ENCODE measurements at places on chromosomes 7 and 10.

DNA sequence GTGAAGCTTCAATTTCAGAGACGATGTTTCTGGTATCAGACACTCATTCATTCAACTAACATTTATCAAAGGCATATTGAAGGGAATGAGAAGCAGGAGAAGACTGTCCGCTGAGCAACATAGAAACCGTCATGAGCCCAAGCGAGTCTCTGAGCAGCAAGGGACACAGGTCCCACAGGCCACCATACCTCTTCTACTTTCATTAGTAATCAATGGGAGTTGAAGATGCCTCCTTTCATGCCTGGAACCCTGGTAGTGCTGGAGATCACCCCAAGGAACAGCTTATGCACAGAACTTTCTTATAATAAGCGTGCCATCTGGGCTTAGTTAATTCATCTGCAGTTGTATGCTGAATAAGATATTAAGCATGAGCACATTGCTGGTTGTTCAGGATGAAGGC, 1.2 kb downstream of the PAX4 start:
- DNase-seq, result no peak

DNA sequence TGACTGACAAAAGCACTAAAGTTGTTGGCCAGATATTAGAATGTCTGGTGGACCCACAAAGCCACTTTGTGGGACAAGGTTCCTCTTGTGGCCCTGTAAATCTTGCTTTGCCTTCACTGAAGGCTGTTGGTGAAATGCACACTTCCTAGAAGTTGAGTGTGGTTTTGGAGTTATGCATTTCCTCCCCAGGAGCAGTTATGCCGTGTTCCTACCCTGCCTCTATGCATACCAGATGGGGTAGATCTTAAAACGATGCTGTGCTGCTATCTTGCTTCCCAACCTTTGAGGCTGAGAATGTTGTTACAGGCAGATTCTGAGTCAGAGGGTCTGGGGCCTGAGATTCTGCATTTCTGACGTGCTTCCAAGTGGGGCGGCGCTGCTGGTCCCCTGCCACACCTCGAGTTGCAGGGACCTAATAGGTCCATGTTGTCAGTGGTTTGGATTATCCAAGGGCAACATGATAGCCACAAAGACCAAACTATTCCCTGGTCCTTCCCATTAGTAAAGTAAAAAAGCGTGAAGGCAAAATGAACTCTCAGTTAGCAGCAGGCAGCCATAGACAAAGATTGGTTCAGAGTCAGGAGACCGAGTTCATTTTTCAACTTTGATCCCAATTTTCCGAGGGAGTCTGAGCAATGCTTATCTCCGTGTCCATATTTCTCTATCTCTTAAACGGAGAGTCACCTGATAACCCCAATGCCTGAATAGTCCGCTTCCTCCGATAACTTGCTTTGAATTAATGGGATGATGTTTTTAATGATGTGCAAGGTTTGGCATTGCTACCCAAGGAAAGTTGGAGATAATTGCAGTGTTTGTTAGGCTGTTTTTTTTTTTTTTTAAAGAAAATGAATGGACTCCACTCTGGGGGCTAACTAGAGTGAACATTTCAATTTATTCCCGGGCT, 55.8 kb downstream of the CDHR3 start:
- no peak for DNase-seq

- DNase-seq, result peak; percentile 95
Observed at GRCh38 chr10:34528320-34528719, 286.8 kb downstream of the PARD3 start.

DNA sequence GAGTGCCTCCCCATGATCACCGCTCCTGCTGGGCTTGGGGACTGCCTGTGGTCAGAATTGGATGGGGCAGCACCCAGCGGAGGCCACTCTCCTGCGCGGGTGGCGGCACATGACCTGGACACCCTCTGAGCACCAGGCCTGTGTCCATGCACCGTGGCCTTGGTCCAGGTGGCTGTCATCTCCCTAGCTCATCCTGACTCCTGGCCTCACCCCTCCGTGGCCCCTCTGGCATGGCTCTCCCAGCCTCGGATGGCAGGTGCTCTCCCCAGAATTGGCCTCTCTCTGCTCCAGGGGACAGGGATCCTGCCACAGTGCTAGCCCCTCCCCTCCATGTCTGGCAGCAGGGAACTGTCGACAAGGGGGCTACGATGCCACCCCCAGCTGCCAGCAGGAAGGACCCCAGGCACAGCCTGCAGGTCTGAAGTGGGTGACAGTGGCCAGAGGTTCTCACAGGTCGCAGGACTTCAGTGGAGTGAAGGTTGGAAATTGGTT, 37.2 kb upstream of the BTBD16 start:
- DNase-seq, result no peak

GRCh38 chr7:7707246-7707645, 11.2 kb downstream of the RPA3 start:
- no peak for DNase-seq

DNA sequence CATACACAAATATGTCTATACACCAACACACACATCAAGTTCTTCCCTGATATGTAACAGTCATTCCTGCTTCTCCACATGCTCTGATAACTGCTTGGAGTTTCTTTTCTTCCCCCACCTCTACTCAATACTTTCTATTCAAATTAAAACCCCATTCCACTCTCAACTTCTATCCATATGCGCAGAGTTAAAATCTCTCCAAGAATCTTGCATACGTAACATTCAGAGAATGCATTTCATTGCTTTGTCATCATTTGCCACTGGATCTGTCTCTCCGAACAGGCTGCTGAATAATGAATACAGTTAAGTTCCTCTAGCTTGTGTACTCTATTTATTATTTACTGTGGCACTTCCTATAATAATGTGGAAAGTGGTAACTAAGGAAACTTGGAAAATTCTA, 68.8 kb downstream of the DGKB start:
- DNase-seq, result no peak

- no peak for DNase-seq
Observed at GRCh38 chr10:13400196-13400965, 52.3 kb upstream of the SEPHS1 start.

DNA sequence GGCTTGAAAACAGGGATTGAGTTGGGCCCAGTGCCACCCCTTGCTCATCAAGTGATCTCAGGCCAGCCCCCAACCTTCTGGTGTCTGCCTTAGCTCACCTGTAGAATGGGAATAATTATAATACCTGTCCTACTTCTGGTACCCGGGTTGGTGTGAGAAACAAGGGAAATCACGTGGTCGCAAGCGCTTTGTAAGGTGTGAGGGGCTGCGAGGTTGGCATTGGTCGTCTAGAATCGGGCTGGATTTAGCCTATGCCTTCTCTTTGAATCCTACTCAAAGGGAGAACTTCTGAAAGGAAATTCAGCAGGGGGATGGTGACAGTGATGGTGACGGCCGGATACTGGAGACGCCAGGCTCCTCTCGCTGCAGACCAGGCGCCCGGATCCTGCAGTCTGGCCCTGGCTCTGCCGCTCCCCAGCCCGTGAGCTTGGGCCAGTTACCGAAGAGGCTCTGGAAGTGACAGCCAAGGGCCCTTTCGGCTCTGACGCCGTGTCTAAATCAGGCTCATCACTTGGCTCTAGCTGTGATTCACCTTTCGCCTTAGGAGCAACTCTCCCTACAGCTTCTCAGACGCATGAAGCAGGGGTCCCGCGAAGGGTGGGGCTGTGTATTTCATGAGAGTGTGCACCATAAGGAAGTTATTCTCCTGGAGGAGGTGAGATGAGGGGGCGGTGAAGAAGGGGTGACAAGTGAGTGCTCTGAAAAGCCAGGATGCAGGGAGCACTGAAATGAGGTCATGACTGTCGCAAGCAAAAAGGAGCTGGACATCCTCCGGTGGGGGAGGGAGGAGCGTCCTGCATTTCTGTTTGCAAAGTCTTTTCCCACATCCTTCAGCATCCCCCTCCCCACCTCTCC, 4.0 kb upstream of the CREB5 start:
- DNase-seq, result no peak

DNA sequence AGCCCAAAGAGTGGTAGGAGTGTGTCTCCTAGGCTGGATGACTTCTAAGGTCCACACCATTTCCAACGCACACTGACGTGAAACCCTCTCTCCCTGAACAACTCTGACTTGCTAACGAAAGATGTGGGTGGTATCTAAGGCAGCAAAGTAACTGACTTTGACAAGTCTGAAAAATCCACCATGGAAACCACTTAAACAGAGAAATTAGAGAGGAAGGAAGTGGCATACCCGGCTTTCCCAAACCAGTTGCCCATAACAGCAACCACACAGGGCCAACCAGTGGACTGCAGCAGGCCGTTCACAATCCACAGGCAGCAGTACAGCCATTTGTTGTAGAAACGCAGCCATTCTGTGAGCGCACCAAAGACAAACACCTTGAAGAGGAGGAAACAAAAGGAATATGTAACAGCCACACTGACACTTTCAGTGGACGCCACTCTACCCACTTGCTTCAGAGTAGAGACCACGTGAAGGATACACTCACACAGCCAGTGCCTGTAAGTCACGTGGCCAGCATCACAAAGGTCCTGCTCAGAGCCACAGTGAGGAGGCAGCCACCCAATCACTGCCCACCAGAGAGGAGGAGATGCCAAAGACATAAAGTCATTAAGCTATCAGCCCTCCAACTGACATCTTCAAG, 39.8 kb downstream of the SLC37A3 start:
- no peak for DNase-seq

DNA sequence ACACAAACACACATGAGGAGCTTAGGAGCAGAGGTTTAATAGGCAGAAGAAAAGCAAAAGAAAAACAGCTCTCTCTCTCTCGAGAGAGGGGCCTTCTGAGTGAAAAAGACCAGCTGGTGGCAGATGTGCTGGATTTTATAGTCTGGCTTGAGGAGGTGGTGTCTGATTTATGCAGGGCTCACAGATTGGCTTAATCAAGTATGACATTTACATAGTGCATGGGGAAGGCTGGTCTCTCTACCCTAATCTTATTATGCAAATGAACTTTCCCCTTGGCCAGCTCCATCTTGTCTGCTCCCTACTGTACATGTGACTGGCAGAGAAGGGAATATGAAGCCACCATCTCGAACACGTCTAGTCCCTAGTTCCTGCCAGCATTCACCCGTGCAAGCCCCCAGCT, 219.5 kb upstream of the ZNF804B start:
- DNase-seq, result no peak

DNA sequence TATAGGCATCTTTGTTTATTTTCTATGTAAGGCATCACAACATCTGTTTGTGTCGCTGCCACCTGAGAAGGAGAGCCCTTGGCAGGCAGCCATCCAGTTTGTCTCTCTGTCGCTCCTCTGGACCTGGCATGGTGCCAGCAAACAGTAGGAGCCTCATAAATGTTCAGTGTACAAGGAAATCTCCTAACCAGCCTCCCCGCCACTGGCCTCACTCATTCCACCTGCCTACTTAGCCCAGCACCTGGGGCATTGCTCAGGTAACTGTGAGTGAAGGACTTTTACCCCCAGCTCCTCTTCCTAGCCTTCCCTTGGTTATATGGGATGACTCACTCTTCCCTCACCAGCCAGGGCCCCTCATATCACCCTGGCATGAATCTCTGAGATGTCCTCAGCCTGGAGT, 61.7 kb upstream of the NPTX2 start:
- no peak for DNase-seq

DNA sequence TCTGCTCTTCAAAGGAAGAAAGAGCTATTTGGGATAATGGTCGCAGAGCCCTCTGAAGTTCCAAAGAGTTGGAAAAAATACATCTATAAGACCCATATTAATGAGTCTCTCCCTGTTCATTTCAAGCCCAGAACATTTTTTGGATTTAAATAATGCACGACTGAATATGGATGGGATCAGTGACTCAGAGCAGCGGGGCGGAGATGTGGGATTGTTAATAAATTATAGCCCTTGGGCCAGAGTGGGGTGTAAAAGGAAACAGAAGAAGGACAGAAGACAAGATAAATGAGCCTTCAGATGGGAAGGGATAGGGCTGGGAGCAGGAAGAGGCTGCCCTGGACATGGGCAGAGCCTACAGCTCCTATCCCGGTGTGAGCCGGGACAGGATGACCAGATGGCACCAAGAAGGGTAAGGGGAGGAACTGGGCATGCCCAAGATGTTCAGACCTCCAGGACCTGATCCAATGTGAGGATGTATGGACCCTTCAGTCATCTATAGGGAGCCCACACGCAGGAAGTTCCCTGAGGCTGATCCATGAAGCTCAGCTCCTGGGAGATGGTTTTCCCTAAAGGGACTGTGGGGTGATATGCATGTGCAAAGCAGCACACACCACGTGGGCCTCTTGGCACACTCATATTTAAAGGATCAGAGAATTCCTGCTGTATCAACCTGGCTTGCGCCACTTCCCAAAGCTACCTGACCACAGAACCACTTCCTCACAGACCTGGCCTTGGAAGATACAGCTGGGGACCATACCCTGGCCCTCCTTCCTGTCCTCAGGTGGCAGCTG, 96.1 kb upstream of the PLXNA4 start:
- DNase-seq, result no peak

GRCh38 chr10:51367127-51367526, 292.8 kb downstream of the PRKG1 start:
- no peak for DNase-seq

GRCh38 chr7:155896531-155897263, 84.4 kb upstream of the SHH start:
- peak; percentile 62 for DNase-seq

GRCh38 chr7:151178831-151179230, 8.2 kb downstream of the ASB10 start:
- no peak for DNase-seq

- no peak for DNase-seq
Observed at GRCh38 chr10:87734987-87735827, 75.5 kb downstream of the PAPSS2 start.

DNA sequence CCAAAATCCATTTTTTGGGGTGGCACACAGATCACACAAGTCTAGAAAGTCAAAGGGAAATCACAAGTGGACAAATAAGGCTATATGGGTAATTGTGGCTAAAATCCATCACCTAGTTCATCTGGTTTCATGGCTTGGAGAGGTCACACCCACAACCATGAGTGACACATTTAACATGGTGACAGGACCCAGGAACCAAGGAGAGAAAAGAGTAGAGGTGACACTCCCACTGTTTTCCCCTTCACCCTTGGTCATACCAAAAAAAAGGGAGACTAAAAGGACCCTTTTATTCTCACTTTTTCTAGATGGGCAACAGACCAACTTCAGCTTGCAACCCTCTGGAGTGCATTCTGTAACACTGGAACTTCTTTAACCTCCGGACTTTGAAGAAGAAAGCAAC, 46.2 kb upstream of the ZNF107 start:
- no peak for DNase-seq

GRCh38 chr7:91164506-91164905, 99.7 kb upstream of the FZD1 start:
- no peak for DNase-seq

Data from epithelial cell of proximal tubule (primary cell).